ENCODE measurements at places on chromosomes 1 and 21.

DNA sequence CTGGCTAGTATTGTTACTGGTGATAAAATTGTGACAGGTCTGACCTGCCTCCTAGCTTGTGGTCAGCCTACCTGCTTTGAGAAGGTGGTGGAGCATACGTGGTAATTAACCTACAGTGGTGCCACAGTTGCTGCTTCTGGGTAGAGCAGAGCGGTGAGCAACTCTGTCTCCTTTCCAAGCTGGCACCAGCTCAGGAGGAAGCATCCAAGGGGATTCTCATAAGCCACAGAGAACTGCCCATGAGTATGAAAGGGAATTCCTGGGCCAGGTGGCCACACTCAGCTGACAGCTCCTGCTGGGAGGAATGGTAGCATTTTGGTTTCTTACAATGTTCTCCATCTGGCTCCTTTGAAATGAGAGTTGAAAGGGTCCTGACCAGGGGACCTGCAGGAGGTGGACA, 39.4 kb downstream of the ATP2B4 start:
- H3K36me3 ChIP-seq = peaks cover 6% of the 10 kb centered on the region
- H3K27me3 ChIP-seq = no peaks in the 10 kb centered on the region
- peak overlapping the region; percentile 90 for H3K27ac ChIP-seq
- peaks cover 52% of the 10 kb centered on the region for H3K4me1 ChIP-seq
- DNase-seq = no peak

DNA sequence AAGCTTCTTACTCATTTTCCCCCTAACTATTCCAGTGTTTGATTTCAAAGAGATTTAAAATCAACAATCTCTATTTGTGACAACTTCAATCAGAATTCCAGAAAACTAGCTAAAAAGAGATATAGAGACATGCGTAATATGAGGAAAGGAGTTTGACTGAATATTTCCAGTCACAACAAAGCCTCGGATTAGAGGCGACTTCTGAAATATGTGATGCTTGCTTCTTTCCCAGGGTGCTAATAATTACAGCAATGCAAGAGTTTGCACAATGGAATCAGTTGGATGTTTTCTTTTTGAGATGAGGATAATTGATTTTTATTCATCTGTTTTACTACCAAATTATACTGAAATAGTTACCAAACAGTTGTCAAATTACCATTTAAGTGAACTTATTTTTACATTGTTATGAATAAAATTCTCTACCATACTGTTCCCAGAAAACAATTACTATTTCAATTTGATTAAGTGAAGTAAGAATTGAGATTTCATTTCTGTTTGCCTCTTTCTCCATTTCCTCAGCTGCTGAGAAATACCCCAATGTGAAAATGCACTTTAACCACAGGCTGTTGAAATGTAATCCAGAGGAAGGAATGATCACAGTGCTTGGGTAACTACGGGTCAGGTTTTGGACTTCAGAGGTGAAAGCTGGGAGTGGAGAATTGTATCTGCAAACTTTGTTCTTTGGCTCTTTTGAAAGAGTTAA, 28.1 kb downstream of the KMO start:
- H3K36me3 ChIP-seq = no peaks in the 10 kb centered on the region
- H3K4me3 ChIP-seq = no peak overlapping the region
- no peaks in the 10 kb centered on the region for H3K27me3 ChIP-seq

DNA sequence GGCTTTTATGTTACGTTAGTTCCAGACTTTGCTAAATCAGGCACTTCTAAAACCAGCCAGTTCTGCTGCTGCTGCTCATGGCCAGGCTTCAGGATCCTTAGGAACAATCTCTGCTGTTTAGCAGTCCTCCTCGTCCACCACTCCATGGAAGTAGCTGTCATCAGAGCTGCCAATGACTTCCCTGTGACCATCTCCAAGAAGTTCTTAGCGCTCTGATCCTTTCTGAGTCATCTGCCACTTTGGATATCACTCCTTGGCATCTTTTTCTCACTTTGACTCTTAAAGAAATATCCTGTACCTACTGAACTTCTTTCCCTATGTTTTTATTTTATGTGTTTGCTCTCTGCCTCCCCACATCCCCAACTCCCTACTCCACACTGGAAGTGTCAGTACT, 14.7 kb upstream of the IRF2BP2 start:
- no peaks in the 10 kb centered on the region for H3K36me3 ChIP-seq
- DNase-seq = peak; percentile 25
- H3K27ac ChIP-seq = no peak overlapping the region
- H3K27me3 ChIP-seq = no peaks in the 10 kb centered on the region
- H3K4me1 ChIP-seq = peaks cover 24% of the 10 kb centered on the region

DNA sequence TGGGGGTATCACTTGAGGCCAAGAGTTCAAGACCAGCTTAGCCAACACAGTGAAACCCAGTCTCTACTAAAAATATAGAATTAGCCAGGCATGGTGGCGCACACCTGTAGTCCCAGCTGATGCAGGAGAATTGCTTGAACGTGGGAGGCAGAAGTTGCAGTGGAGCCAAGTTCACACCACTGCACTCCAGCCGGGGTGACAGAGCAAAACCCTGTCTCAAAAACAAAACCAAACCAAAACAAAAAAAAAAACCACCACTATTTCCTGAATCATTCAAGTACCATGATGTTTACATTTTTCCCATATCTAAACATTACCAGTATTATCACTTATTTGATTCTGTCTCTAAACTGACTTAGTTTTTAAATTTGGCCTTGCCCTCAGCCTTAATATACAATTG, 29.5 kb downstream of the TUT4 start:
- H3K36me3 ChIP-seq = peaks cover 28% of the 10 kb centered on the region
- no peak for DNase-seq
- H3K4me3 ChIP-seq = no peak overlapping the region
- H3K27me3 ChIP-seq = no peaks in the 10 kb centered on the region

DNA sequence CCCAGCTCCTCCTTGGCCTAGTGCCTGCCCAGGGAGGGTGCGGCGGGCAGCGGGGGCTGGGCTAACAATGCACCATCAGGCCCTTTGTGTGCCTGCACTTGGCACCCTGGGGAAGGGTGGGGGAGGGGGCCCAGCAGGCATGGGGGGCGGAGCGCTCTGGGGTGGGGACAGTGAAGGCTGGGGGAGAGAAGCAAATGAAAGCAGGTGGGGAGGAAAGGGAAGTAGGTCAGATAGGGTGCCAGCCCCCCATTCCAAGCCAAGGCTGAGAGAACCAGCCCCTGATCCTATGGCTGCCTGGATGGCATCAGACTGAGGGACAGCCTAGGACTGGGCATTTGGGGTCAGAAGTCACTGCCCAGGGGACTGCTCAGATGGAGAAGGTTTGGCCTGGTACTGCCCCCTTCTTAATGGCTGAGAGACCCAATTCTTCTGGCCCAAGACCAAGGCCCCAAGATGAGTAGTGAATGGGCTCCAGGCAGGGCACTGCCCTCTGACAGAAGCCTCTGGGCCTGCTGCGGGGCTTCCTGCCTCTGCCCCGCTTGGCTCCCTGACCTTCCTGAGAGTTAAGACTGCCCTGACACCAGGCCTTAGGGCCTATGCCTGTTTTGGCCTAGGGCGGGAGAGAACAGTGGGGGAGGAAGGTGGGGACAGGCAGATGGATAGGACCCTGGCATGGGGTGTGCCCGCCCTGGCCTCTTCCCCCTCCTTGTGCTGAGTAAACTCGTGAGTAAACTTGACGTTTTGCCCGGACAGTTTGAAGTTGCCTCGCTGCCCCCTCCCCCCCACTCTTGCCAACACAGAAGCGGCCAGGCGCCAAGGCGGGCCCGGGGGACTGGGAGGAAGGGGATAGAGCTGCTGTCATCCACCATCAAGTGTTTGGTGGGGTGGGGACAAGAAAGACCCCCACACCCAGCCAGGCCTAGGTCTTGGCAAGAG, 2.7 kb downstream of the ZBTB7B start:
- no peak overlapping the region for H3K4me3 ChIP-seq
- H3K27me3 ChIP-seq = no peaks in the 10 kb centered on the region
- H3K4me1 ChIP-seq = peaks cover 74% of the 10 kb centered on the region
- peak overlapping the region; percentile 95 for H3K27ac ChIP-seq
- H3K36me3 ChIP-seq = no peaks in the 10 kb centered on the region

DNA sequence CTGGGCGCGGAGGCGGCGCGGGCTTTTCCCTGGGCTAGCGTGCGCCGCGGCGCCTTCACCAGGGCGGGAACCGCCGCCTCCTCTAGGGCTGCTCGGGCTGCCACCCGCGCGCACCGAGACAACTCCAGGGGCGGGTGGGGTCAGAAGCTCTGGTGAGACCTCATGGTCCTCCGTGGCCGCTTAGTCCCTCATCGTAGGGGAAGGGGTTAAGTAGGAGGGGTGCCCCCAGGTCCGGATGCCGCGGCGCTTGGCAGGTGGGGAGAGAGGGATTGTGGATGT, 559 bp downstream of the SERTAD4 start:
- H3K36me3 ChIP-seq = no peaks in the 10 kb centered on the region
- peak overlapping the region; percentile 45 for H3K27ac ChIP-seq
- H3K27me3 ChIP-seq = peaks cover 19% of the 10 kb centered on the region
- peaks cover 31% of the 10 kb centered on the region for H3K4me1 ChIP-seq
- H3K4me3 ChIP-seq = peak overlapping the region; percentile 70

GRCh38 chr21:41170442-41170841, 2.5 kb downstream of the BACE2 start:
- no peaks in the 10 kb centered on the region for H3K36me3 ChIP-seq
- peaks cover 19% of the 10 kb centered on the region for H3K4me1 ChIP-seq
- H3K27ac ChIP-seq = peak overlapping the region; percentile 76

- H3K4me1 ChIP-seq = no peaks in the 10 kb centered on the region
- no peak overlapping the region for H3K4me3 ChIP-seq
- H3K27ac ChIP-seq = no peak overlapping the region
- no peaks in the 10 kb centered on the region for H3K36me3 ChIP-seq
Measured at GRCh38 chr1:14466006-14466405, 132.5 kb upstream of the KAZN start.

DNA sequence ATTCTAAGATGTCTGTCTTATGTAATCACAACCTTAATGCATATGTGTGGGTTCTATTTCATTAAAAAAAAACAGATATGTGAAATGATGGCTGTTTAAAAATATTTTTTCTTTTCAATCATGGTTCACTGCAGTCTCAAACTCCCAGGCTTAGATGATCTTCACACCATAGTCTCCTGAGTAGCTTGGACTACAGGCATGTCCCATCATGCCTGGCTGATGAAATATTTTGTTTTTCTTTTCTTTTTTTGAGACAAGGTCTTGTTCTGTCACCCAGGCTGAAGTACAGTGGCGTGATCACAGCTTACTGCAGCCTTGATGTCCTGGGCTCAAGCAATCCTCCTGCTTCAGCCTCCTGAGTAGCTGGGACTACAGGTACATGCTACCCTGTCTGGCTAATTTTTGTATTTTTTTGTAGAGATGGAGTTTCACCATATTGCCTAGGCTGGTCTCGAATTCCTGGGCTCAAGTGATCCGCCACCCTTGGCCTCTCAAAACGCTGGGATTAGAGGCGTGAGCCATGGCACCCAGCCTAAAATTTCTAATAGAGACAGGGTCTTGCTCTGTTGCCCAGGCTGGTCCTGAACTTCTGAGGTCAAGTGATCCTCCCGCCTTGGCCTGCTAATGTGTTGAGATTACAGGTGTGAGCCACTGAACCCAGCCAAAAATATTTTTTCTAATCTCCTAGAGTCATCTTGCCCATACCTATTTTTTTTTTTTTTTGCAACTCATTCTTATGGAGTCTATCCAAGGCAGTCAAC, 67.6 kb downstream of the GIPC2 start:
- no peaks in the 10 kb centered on the region for H3K36me3 ChIP-seq
- no peaks in the 10 kb centered on the region for H3K27me3 ChIP-seq
- no peak for DNase-seq
- no peak overlapping the region for H3K4me3 ChIP-seq

DNA sequence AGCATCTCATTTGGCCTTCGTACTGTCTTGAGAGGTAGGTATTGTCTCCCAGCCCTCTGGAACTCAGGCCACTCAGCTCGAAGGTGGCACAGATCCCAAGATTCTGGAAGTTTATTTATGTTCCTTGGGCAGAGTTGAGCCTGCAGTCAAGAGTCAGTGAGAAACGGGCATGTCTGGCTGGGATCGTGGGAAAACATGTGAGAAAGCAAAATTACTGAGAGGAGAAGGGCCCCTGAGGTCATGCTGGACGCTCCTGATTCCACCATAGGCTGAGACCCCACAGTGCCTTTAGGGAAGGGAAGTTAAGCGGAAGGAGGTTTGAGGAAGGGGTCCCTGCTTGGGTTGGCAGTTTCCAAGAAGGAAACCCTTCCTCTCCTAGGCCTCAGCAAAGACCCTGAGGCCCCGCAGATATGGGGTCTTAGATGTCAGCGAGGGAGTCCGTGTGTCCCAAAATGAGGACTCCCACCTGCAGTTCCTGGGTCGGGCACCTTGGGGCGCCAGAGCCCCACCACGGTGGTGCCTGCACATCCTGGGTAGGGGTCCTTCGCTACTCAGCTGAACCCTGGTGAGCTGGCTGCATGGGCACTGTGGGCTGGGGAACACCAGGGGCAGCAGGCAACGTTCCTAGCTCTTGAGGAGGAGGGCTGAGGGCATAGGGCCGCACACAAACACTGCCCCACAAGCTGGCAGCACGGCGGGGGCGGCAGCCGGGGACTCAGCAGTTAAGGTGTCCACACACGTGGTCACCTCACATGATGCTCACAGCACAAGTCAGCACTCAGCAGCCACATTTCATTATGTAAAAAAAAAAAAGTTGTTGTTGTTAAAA, 12.3 kb upstream of the SEMA4A start:
- no peaks in the 10 kb centered on the region for H3K27me3 ChIP-seq
- peak; percentile 76 for DNase-seq
- H3K27ac ChIP-seq = peak overlapping the region; percentile 15
- H3K4me3 ChIP-seq = no peak overlapping the region

- H3K27me3 ChIP-seq = no peaks in the 10 kb centered on the region
- H3K36me3 ChIP-seq = no peaks in the 10 kb centered on the region
- no peaks in the 10 kb centered on the region for H3K4me1 ChIP-seq
- H3K27ac ChIP-seq = no peak overlapping the region
Measured at GRCh38 chr1:66671455-66671854, 80.8 kb upstream of the DYNLT5 start.

- H3K36me3 ChIP-seq = peaks cover 6% of the 10 kb centered on the region
- H3K27ac ChIP-seq = peak overlapping the region; percentile 98
- peak; percentile 87 for DNase-seq
Measured at GRCh38 chr1:27772036-27772931, 735 bp upstream of the STX12 start.

DNA sequence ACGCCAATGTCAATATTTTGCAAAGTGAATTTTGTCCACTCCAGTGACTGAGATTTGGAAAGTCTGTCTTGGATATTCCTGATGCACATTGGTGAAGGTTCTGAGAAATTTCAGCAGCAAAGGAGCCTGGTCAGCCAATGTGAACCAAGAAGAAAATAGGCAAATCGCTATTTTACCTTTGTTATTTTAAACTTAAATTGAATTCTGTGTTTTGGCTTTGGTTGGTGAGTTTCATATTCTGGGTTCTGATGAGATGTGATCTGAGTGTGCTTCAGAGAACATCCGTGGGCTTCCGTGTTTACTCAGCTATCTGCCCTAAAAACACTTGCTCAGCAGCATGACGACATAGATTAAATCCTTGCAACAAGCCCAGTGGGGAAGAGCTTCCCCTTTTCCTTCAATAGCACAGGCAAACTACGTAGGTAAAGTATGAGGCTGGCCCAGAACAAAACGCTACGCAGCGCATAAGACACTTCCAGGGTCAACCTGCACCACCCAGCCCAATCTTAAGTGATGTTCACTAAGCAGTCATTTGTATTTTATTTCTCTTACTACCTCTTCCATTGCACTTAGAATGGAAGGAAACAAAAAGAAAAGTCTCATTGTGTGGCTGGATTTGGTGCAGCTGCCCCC, 176.4 kb upstream of the KAZN start:
- H3K4me1 ChIP-seq = no peaks in the 10 kb centered on the region
- no peak overlapping the region for H3K27ac ChIP-seq
- DNase-seq = no peak
- no peaks in the 10 kb centered on the region for H3K36me3 ChIP-seq
- no peak overlapping the region for H3K4me3 ChIP-seq

- H3K4me3 ChIP-seq = no peak overlapping the region
- DNase-seq = no peak
- no peak overlapping the region for H3K27ac ChIP-seq
- H3K36me3 ChIP-seq = peaks cover 61% of the 10 kb centered on the region
Measured at GRCh38 chr1:8364528-8365442, 46.9 kb downstream of the SLC45A1 start.

All from muscle of leg (tissue), 16 donors.